ENCODE measurements at places on chromosomes 12 and 14.

- DNase-seq: no peak
Observed at GRCh38 chr12:9880532-9881078, 684 bp upstream of the KLRF2 start.

- no peak for DNase-seq
Observed at GRCh38 chr14:92906823-92907222, 16.1 kb upstream of the CHGA start.

DNA sequence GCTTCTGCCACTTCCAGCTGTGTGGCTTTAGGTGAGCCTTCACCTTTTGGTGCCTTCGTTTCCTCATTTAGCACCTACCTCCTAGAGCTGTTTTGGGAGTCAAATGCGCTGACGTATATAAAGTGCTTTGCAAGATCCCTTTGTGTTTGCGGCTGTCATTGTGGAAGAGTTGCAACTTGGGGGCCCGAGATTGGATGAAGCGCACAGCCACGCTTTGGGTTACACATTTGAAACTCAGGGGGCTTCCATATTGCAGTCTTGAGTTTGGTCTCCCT is 636 bp upstream of the ARL6IP4 start:
- DNase-seq: no peak

GRCh38 chr12:6626654-6627283 is 9.0 kb downstream of the LPAR5 start:
- DNase-seq: no peak

DNA sequence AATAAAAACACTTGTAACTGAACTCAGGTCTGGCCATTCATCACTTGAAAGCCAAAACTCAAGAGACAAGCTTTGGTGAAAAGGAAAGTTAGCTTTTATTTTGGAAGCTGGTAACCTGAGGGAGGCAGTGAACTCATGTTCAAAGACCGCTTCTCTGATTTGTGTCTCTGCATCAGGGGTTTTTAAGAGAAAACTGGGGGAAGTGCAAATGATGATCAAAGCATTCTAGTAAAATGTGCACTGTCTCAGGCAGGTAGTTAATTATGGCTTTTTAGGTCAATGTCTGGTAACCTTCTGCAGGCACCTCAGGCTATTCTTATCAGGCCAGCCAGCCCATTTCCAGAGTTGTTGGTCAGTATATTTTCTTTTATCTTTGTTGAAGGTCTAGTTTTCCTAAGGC is 162.2 kb downstream of the SYT10 start:
- DNase-seq: no peak

DNA sequence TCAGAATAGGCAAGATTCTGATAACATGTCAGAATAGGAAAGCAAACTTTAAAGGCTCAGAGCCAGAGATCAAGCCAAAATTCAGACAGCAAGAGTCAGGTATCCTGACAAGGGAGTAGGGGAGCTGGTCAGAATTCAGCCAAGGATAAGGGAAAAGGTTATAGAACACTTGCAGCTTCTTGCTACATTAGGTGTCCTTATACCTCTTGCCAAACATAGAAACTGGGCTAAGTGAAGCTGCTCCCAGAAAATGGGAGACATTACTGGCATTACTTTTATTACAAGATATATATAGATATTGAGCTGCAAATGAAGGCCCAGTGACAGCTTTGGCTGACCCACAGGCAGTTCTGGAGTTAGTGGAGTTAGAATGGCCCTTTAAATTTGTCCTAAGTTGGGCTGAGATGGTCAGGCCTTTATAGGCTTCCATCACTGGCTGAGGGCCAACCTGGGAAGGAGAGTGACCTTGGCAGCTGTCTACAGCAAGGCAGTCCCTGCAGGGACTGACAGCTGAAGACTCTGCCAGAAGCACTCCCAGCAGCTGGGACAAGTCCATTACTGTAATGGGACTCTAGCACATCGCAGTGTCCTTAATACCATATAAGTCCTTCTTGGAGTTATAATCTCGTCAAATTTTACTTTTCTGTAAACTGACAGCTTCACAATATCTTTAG is 83.0 kb downstream of the LRRC9 start:
- no peak for DNase-seq

DNA sequence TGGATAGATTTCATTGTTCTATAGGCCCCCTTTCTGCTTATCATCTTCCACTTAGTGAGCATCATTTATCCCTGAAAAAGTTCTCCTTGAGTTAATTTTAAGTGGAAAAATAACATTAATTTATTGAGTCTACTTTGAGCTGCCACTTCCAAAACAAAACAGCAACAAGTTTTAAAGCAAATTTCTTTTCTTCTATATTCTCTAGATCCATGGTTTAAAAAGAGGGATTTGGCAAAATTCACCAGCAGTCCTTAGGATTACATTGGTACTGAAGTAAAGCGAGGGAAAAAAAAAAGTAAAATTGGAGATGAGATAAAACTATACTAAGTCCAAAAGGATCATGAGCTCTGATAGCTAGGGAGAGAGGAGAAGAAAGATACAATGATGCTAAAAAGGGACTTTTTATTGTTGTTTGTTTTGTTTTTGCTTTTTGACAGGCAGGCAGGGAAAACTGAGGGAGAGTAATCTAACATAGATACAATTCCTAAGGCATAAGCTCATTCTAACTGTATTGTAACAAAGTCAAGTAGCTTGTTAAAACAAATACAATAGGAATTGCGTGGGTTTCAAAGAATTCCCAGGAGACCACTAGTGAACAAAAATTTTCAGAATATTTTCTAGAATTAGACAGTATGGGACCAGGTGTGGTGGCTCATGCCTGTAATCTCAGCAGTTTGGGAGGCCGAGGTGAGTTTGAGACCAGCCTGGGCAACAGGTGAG is 19.2 kb upstream of the PLEKHA5 start:
- DNase-seq: no peak

DNA sequence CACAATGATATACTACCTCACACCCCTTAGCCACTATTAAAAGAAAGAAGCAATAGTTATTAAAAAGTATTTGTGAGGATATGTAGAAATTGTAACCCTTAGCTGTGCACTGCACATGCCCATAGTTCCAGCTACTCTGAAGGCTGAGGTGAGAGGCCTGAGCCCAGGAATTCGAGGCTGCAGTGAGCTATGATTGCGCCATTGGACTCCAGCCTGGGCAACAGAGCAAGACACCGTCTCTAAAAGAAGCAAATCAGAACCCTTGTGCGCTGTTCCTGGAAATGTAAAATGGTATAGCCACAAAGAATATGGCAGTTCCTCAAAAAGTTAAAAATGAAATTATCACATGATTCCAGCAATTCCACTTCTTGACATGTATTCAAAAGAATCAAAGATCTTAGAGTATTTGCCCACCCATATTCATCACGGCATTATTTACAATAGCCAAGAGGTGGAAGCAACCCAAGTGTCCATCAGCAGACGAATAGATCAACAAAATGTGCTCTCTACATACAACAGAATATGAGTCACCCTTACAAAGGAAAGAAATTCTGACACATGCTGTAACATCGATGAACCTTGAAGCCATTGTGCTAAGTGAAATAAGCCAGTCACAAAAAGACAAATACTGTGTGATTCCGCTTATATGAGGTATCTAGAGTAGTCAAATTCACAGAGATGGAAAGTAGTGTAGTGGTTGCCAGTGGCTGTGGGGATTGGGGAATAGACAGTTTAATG is 23.7 kb upstream of the YLPM1 start:
- no peak for DNase-seq

GRCh38 chr12:113766879-113767878 is 198.9 kb downstream of the RBM19 start:
- no peak for DNase-seq

- DNase-seq: no peak
Observed at GRCh38 chr12:46124132-46124847, 133.9 kb upstream of the SCAF11 start.

- DNase-seq: peak; percentile 16
Observed at GRCh38 chr12:101642115-101643067, 47.6 kb downstream of the MYBPC1 start.

GRCh38 chr12:124207617-124208016 is 87.3 kb upstream of the RFLNA start:
- DNase-seq: no peak

GRCh38 chr14:103604620-103605019 is 24.4 kb upstream of the KLC1 start:
- no peak for DNase-seq

GRCh38 chr12:111529424-111530368 is 69.4 kb downstream of the ATXN2 start:
- peak; percentile 54 for DNase-seq

GRCh38 chr12:2769866-2770533 is 24.8 kb upstream of the FKBP4 start:
- DNase-seq: no peak

GRCh38 chr14:76186308-76187027 is 34.7 kb downstream of the GPATCH2L start:
- DNase-seq: no peak

DNA sequence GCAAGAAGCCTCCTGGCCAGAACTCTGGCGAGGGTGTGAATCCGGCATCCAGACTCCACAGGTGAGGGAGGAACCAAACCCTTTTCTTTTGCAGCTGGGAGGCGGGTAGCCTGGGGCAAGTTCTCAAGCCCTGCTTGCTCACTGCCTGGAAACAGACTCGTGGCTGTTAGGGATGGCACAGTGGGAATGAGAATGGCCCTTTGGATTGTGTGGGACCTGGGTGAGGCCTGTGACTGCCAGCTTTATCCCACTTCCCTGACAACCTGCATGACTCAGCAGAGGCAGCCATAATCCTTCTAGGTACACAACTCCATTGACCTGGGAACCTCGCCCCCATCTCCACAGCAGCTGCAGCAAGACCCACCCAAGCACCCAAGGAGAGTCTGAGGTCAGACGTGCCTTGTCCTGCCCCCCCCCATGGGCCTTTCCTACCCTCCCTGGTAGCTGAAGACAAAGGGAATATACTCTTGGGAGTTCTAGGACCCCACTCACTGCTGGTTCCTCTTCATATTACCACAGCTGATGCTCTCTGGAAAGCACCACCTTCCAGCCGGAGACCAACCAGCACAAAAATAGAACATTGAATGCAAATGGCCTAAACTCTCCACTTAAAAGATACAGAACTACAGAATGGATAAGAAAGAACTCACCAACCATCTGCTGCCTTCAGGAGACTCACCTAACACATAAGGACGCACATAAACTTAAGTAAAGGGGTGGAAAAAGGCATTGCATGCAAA is 5.1 kb upstream of the GPR33 start:
- no peak for DNase-seq

- DNase-seq: no peak
Observed at GRCh38 chr12:30975581-30975980, 49.0 kb downstream of the TSPAN11 start.

All from neural crest cell (in vitro differentiated cells).